H9 (cell line): ENCODE measurements at places on chromosomes 11 and 22. TPM values are rescaled to one million over a fixed set of nuclear protein-coding genes. Genes with fewer than 3 reads are reported as not detected.

GRCh38 chr22:38238519-38239071, 34.2 kb downstream of the TMEM184B start:
- H3K36me3 ChIP-seq, result peaks cover 43% of the 10 kb centered on the region
- no peak overlapping the region for H3K27ac ChIP-seq
- no peaks in the 10 kb centered on the region for H3K27me3 ChIP-seq
- H3K4me1 ChIP-seq, result no peaks in the 10 kb centered on the region

CDC42BPG gene
- total RNA-seq, result 24.2 and 24.9 TPM in 2 replicates

DNA sequence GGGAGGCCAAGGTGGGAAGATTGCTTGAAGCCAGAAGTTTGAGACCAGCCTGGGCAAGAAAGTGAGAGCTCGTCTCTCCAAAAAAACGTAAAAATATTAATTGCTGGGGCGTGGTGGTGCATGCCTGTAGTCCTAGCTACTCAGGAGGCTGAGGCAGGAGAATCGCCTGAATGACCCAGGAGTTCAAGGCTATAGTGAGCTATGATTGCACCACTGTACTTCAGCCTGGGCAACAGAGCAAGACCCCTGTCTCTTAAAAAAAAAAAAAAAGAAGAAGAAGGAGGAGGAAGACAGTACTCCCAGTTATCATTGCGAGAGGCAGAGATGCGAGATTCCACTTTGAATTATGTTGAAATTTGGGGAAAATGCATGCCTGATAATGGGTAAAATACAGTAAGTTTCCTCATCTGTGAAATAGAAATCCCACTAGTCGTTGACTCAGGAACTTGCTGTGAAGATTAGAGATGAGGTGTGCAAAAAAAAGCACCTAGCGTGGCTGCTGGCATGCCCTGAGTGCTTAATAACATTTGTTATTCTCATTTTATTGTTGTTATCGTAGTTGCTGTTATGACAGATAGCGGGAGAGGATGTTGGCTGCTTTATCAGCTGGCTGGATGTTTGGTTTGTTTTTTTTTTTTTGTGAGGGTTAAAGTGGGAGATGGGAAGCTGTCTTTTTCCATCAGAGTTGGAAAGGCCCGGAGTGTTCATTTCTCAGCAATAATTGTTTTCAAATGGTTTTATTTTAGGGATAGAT, 33.4 kb downstream of the BCR start:
- no peak overlapping the region for H3K27ac ChIP-seq
- no peak overlapping the region for H3K4me3 ChIP-seq
- DNase-seq, result no peak
- H3K36me3 ChIP-seq, result peaks cover 3% of the 10 kb centered on the region; the same call in 1 of the 2 replicates

GLYATL1 gene
- total RNA-seq, result 2.1 and 2.8 TPM in 2 replicates

DNA sequence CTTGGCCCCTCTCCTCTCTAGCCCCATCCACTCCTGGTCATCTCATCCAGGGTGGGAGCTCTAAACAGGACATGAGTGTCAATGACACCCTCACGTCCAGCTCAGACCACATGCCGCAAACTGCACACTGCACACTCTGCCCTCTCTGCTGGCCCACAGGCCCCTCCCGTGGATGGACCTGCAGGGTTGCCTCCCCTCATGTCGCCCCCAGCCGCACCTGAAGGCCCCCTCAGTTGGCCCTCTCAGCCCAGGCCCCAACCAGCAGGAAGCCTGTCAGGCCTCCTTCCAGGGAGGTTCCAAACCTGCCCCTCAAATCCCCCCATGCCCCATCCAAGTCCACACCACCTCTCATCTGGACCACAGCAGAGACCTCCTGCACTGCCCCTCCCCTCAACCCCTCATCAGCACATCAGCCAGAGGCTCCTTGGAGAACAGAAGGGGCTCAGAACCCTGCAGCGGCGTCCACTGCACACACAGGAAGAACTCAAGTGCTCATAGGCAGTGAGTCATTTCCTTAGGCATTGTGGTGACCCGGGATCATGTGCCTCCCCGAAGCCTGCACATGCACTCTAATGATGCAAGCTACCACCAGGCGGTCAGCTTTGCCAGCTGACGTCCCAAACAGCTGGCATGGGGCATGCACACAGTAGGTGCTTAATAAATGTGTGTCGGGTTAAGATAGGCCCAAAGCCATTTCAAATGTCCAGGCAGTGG, 12.9 kb upstream of the CDKN1C start:
- no peak overlapping the region for H3K4me3 ChIP-seq
- no peak for DNase-seq
- H3K36me3 ChIP-seq, result no peaks in the 10 kb centered on the region
- H3K4me1 ChIP-seq, result no peaks in the 10 kb centered on the region; the same call in 1 of the 2 replicates

DNA sequence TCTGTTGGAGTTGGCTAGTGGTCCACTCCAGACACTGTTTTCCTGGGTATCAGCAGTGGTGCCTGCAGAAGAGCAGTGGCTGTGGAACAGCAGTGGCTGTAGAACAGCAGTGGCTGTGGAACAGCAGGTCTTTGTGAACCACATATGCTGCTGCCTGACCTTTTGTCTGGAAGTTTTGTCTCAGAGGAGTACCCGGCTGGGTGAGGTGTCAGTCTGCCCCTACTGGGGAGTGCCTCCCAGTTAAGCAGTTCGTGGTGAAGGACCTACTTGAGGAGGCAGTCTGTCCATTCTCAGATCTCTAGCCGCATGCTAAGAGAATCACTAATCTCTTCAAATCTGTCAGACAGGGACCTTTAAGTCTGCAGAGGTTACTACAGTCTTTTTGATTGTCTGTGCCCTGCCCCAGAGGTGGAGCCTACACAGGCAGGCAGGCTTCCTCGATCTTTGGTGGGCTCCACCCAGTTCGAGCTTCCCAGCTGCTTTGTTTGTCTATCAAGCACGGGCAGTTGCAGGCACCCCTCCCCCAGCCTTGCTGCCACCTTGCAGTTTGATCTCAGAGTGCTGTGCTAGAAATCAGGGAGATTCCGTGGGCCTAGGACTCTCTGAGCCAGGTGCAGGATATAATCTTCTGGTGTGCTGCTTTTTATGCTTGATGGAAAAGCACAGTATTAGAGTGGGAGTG, 89.1 kb upstream of the TRIM48 start:
- peaks cover 7% of the 10 kb centered on the region; the same call in 1 of the 2 replicates for H3K36me3 ChIP-seq
- DNase-seq, result no peak
- H3K4me3 ChIP-seq, result no peak overlapping the region
- no peak overlapping the region for H3K27ac ChIP-seq
- H3K27me3 ChIP-seq, result no peaks in the 10 kb centered on the region

MS4A12 gene
- total RNA-seq, result not detected in 2 replicates

GAS2L1 gene
- total RNA-seq, result 8.0 and 8.1 TPM in 2 replicates

DNA sequence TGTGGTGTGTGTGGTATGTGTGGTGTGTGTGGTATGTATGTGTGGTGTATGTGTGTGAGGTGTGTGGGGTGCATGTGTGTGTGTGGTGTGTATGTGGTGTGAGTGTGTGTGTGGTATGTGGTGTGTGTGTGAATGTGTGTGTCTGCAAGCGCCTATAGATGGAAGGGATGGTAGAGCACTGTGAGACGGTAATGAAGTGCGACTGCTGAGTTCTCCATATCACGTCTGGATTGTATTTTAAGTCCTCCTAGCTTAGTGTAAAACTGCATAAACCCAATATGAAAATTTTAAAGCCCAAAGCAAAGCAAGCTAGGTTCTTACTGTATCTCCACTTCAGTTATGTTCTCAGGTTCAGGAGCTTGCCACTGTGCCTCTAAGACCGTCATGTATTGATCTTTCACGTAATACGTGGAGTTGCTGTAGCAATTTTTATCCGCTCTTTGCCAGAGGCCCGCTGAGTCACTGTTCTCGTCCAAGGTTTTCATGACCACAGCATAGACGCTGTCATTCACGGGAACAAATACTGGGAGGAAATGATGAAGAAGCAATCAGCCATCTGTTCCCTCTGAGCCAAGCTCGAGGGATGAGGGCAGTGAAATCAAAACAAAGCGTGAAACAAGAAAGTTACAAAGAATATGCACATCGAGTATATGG, 5.5 kb downstream of the PLET1 start:
- no peaks in the 10 kb centered on the region for H3K4me1 ChIP-seq
- H3K4me3 ChIP-seq, result no peak overlapping the region
- no peak overlapping the region for H3K27ac ChIP-seq
- no peaks in the 10 kb centered on the region for H3K36me3 ChIP-seq

- H3K4me3 ChIP-seq, result no peak overlapping the region
- no peaks in the 10 kb centered on the region for H3K36me3 ChIP-seq
Observed at GRCh38 chr11:16155448-16155847, 200.9 kb downstream of the SOX6 start.

GRCh38 chr11:37748641-37749040, 1150.6 kb upstream of the RAG2 start:
- H3K4me1 ChIP-seq, result no peaks in the 10 kb centered on the region
- no peaks in the 10 kb centered on the region for H3K27me3 ChIP-seq
- no peaks in the 10 kb centered on the region; the same call in 2 of the 3 replicates for H3K36me3 ChIP-seq

PARVA gene
- total RNA-seq, result 18.1 and 21.8 TPM in 2 replicates

DNA sequence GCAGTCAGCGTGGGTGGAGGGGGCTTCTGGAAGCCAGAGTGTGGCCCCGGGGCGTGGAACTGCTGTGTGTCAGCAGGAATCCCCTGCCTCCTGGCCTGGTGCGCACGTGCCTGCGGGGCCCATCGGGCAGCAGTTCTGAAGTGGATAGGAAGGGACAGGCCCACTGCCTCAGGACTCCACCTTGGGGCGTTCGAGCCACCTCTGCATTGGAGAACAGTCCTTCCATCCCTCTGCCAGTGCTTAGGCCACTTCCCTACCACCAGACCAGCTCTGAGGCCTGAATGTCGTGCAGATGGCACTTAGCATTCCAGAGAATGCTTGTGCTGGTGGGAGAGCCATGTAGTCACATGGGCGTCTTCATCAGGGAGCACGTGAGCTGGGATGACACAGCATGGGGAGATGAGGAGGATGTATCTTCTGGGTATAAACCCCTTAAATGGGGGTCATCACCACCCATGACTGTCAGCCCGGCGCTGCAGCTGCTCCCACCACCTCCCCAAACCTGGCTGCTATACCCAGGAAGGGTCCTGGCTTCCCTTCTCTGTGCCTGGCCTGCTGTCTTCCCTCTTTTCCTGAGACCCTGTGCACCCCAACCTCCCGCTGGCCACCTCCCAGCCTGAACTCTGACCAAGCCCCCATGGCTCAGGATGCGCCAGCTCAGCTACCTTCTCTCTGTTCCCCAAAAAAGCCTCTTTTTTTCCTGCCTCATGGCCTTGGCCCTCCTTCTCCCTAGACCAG, 9.7 kb downstream of the INCENP start:
- DNase-seq, result no peak
- H3K4me3 ChIP-seq, result no peak overlapping the region
- no peaks in the 10 kb centered on the region for H3K4me1 ChIP-seq
- H3K36me3 ChIP-seq, result peaks cover 77% of the 10 kb centered on the region
- no peaks in the 10 kb centered on the region for H3K27me3 ChIP-seq

DDX25 gene
- 6.9 and 7.4 TPM in 2 replicates for total RNA-seq

DNA sequence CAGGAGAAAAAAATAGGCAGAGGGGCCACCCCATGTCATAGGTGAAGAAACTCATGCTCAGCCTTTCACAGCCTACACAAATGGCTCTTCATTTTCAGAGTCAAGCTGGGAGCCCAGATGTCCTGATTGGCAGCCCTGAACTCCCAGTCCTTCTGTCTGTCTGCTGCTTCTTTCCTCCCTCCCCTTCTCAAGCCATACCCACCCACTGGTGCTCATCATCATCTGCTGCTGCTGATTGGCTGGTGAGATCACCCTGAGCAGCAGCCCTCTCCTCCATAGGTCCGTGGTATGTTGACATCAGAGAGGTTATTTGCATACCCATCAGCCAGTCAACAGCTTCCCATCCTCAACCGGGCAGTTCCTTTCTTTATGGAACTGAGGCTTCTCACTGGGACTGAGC, 46.1 kb upstream of the PRDM11 start:
- no peaks in the 10 kb centered on the region for H3K27me3 ChIP-seq
- no peak overlapping the region for H3K27ac ChIP-seq
- H3K36me3 ChIP-seq, result no peaks in the 10 kb centered on the region
- no peaks in the 10 kb centered on the region for H3K4me1 ChIP-seq
- peak; percentile 84 for DNase-seq

GRCh38 chr11:11189506-11189905, 163.5 kb downstream of the CSNK2A3 start:
- no peak overlapping the region for H3K4me3 ChIP-seq
- no peak for DNase-seq
- peaks cover 9% of the 10 kb centered on the region; the same call in 1 of the 2 replicates for H3K36me3 ChIP-seq
- no peak overlapping the region for H3K27ac ChIP-seq
- H3K27me3 ChIP-seq, result no peaks in the 10 kb centered on the region

MMP8 gene
- total RNA-seq, result not detected in 2 replicates
